Daoy (cell line): ENCODE measurements at places on chromosomes 11 and 22. TPM values are rescaled to one million over a fixed set of nuclear protein-coding genes. Genes with fewer than 3 reads are reported as not detected.

Gene ABCG4
- not detected in 2 replicates for total RNA-seq

Gene SCGB1C1
- total RNA-seq, result not detected in 2 replicates

Gene RIMBP3C
- total RNA-seq, result 1.2 TPM in 1 of 2 replicates, not detected in the other

Gene CNGA4
- total RNA-seq, result not detected in 2 replicates

Gene OR52I2
- total RNA-seq, result not detected in 2 replicates

Gene SLC5A4
- not detected in 2 replicates for total RNA-seq

Gene ASPHD2
- total RNA-seq, result 3.9 and 4.2 TPM in 2 replicates

Gene OR10A2
- not detected in 2 replicates for total RNA-seq

Gene UBE2L6
- total RNA-seq, result 22.4 and 29.8 TPM in 2 replicates

Gene SUSD2
- 0.29 TPM in 1 of 2 replicates, not detected in the other for total RNA-seq

Gene HSPB2
- not detected in 2 replicates for total RNA-seq

Gene OR8J3
- not detected in 2 replicates for total RNA-seq

Gene MLC1
- not detected in 2 replicates for total RNA-seq

Gene GAB4
- 0.09 TPM in 1 of 2 replicates, not detected in the other for total RNA-seq

Gene KREMEN1
- total RNA-seq, result 0.36 and 1.4 TPM in 2 replicates

Gene PIH1D2
- total RNA-seq, result 1.1 and 8.7 TPM in 2 replicates

Gene UPK3A
- not detected in 2 replicates for total RNA-seq

Gene KRTAP5-11
- total RNA-seq, result not detected in 2 replicates

Gene MRGPRX3
- not detected in 2 replicates for total RNA-seq

Gene MORC2
- 12.6 and 13.4 TPM in 2 replicates for total RNA-seq

Gene SMC1B
- total RNA-seq, result not detected in 2 replicates

Gene NAALAD2
- total RNA-seq, result 0.63 and 1.9 TPM in 2 replicates

Gene ARHGAP42
- 6.7 and 6.9 TPM in 2 replicates for total RNA-seq

Gene CDC42BPG
- 0.06 and 0.15 TPM in 2 replicates for total RNA-seq

Gene APOA4
- not detected in 2 replicates for total RNA-seq

Gene BCO2
- total RNA-seq, result 0.11 TPM in 1 of 2 replicates, not detected in the other

Gene RIMBP3B
- total RNA-seq, result 0.12 and 0.63 TPM in 2 replicates

Gene DTX4
- not detected in 2 replicates for total RNA-seq

Gene CCDC89
- total RNA-seq, result 1.1 and 1.4 TPM in 2 replicates

Gene NAALADL1
- not detected in 2 replicates for total RNA-seq

Gene OR5T3
- not detected in 2 replicates for total RNA-seq

Gene PGA5
- total RNA-seq, result not detected in 2 replicates

Gene OR5P2
- total RNA-seq, result not detected in 2 replicates

Gene OR2D3
- not detected in 2 replicates for total RNA-seq

Gene APOL5
- 0.69 TPM in 1 of 2 replicates, not detected in the other for total RNA-seq

Gene OR51B2
- total RNA-seq, result not detected in 2 replicates

Gene FXYD6
- 15.8 and 15.9 TPM in 2 replicates for total RNA-seq

Gene SPA17
- 30.5 and 50.9 TPM in 2 replicates for total RNA-seq

Gene GRM5
- total RNA-seq, result not detected in 2 replicates

Gene C22orf31
- not detected in 2 replicates for total RNA-seq

Gene FLRT1
- not detected in 2 replicates for total RNA-seq

Gene KLHDC7B
- total RNA-seq, result 0.06 TPM in 1 of 2 replicates, not detected in the other

Gene POU2AF2
- not detected in 2 replicates for total RNA-seq

Gene P2RX3
- total RNA-seq, result not detected in 2 replicates

Gene RIC3
- total RNA-seq, result 2.4 and 7.3 TPM in 2 replicates
